ENCODE measurements at places on chromosomes 2 and 18.

DNA sequence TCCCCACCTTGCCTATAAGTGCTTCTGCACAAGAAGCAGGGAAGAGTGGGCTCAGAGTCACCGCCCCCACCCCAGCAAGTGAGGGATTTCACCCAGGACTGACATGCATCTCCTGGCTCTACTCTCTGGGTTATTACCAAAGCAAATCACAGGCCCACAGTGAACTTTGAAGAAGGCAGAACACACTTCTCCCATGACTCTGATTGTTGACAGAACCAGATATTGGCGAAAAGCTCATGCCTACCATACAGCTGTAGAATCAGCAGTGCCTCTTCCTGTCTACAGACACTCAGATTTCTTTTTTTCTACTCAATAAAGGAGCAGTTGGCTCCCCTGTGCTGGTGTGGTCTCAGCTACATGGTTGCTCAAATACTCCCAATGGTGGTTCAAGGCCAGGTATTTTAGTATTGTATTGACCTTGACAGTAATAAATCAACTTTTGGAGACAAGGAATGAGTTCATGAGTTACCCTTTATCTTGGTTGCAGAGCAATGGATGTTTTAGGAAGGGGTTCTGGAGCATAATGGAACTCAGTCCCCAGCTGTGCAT, 512.9 kb upstream of the ID2 start:
- no peak for DNase-seq

- DNase-seq, result peak; percentile 75
These were observed at the start of gene SERPINB8 for GRCh38 chr18:63969942-63970808. SERPINB8 (plus strand) TSS chr18:63970081; CDS start chr18:63978309, 8,228 bp downstream.

GRCh38 chr18:8254654-8255053, 354.6 kb upstream of the RAB12 start:
- no peak for DNase-seq

- no peak for DNase-seq
These were observed 55.2 kb downstream of the METTL4 start for GRCh38 chr18:2515908-2516625.

DNA sequence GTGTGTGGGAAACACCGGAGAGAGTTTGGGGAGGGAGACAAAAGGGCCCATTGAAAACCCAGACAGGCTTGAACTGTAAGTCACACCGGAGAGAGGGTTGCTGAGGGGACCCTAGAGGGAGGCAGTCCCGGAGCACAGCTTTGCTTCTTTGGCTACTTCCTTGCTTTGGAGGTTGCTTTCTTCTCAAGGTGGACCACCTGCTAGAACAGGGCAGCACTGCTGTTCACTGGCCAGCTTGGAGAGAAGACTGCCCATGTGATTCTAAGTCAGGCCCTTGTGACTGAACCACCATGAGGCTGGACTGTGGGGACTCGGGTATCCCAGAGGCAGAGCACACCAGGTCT, 4.4 kb downstream of the ACTG2 start:
- no peak for DNase-seq

DNA sequence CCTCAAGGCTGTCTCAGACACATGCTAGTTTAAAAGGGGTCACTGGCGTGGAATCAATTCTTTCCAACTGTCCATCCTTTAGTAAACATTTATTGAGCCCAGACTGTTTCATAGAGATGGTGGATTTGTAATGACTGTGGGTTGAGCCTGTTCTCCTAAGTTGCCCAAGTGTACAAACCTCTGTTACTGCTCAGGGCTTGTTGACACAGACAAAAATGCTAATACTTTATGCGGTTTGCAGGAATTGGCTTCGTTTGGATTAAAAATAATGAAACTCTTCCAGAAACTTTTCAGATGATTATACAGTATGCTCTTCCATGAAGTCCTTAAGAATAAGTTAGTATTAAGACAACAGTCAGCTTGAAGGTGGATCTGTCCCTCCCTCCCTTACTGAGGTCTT, 83.6 kb upstream of the MGAT5 start:
- no peak for DNase-seq

DNA sequence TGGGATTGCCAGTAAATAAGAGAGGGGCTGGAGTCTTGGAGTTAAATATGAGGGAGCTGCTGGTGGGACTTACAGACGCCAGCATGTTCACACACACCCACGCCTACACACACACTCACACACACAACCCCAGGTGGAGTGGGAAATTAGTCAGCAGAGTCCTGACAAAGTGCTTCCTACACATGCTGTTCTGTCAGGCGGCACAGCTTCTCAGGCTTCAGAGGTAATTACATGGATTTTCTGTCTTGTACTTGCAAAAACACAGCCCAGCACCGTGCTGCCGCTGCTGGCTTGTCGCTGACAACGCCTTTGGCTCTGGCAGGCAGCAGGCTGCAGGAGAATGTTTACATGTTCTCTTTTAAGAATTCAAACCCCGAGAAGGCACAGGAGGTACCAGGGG, 1186.3 kb upstream of the CELF4 start:
- no peak for DNase-seq

GRCh38 chr2:206000776-206001175, 85.2 kb downstream of the INO80D start:
- no peak for DNase-seq

GRCh38 chr2:230944123-230944653, 19.1 kb upstream of the GPR55 start:
- no peak for DNase-seq

DNA sequence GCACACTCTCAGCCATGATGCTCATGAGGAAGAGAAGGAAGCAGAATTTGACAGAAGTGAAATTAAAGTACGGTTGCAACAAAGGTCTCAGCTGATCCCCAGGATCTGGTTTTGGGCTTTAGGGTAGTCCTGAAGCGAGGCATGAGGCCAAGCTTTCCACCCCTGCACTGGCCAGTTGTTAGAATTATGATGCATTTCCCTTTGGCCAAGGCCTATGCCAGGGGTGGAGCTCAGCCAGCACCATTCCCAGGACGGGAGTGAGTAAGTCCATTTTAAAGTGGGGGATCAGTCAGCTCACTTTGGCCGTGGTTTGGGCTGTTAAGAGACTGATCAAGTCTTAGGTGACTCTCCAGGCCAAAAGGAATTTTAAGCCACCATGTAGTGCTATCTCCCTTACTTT, 314.5 kb upstream of the MMADHC start:
- no peak for DNase-seq

GRCh38 chr2:65017335-65017734, 28.1 kb downstream of the SLC1A4 start:
- DNase-seq, result no peak

- no peak for DNase-seq
These were observed 37.3 kb downstream of the INHBB start for GRCh38 chr2:120383191-120383590.

DNA sequence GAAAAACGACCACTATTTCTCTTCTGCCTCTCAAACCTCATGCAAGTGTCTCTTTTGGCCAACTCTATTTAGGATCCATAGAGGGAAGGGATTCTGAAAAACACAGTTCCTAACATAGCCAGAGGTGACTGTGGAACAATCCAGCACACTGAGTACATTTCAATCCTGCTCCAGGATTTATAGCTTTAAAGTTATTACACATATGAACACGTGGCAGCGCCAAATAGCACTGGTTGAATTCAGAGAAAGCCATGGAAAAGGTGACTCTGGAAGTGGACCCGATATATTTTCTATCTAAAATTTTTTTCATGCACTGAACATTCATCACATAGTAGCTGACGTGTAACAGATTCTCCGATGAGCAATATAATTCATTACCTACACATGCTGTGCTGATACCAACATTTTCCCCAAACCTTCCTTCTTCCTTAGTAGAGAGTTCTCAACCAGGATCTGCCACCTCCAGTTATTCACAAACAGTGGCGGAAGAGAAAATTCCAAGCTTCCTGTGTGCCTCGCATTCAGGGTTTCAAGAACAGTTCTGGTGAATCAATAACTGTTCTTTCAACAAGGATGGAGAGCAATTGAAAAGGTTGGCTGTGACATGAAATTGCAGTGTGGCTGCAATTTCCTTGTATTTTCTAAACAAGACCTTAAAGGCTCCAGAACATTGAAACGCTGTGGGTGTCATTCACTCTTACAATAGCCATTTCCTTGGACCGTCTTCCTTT, 25.7 kb upstream of the TTR start:
- DNase-seq, result no peak

- DNase-seq, result no peak
These were observed 2.6 kb downstream of the LIPG start for GRCh38 chr18:49564518-49564834.

- DNase-seq, result no peak
These were observed 169.2 kb downstream of the TRIM43 start for GRCh38 chr2:95760806-95761525.

GRCh38 chr2:170813611-170814532, 2.8 kb upstream of the GAD1 start:
- DNase-seq, result no peak

DNA sequence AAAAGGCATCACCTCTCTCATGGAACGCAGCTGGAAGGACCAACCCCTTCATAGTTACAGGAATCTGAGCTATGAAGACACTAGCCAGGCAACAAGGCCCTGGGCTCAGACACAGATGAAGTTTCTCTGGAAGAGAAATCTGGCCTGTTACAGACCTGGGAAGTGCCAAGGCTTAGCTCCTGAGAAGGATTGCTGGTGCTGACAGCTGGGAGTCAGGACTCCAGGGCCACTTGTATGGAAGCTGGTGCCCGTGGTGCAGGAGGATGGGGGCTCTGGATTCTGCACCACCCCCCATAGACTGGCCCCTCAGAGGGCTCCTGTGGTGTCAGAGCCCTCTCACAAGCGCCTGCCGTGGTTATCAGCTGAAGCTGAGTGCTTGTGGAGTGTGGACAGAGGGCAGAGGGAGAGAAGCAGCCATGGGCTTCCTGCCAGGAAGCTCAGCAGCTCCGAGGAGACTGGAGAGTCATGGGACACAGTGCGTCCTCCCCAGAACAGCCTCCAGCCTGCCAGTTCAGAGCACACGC, 87.3 kb upstream of the LCLAT1 start:
- DNase-seq, result no peak

DNA sequence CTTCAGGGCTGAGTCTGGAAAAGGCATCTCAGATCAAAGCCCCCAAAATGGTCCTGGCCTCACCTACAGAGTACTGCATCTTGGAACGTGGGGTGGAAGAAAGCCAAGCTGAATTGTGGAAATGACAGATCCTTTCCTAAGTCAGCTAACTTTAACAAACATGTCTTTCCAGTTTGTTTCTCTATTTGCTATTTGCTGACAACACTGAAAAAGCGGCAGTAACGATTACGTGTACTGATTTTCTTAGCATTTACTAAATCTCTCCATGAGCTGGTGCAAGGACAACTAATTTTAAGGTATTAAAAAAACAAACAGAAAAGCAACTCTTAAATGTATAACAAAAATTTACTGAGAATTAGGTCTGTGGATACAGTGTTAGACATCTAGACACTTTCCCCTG, 1.1 kb downstream of the HIBCH start:
- DNase-seq, result no peak

- no peak for DNase-seq
These were observed 96.2 kb upstream of the RMP24 start for GRCh38 chr18:35876243-35876642.

GRCh38 chr2:147375073-147375472, 469.8 kb upstream of the ACVR2A start:
- no peak for DNase-seq

DNA sequence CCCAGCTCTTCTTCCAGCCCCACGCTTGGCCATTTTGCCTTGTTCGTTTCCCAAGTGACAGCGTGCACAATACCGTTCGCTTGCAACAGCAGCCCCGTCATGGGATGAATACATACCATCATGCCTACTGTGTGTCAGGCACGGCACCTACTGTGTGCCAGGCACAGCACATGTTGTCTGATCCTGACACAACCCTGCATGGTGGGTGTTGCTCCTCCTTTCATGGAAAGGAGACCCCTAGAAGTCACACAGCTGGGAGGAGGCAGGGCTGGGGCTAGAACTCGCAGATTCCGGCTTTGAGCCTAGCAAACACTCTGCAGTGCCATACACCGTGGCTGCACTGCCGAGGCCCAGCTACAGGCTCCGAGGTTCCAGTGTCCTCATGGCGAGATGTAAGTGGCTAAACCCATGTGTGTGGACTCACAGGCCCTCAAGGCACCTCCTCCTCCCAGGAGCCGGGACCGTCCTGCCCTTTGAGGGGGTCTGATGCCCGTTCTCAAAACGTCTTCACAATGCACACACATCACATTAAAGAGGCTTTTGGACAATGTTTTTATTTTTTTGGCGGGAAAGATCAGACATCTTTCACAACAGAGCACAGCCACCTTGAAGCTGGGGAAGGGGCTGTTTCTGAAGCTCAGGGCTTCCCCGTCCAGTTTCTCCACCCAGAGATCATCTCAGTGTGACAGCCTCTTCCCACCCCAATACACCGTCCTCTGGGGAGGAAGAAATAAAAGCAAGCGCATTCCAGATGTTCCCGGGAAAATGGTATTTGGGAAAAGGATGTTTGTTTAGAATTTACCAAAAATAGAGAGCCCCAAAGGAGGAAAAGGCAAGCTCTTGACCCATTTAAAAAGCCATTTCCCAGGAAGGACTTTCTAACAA, 64.9 kb downstream of the HS1BP3 start:
- no peak for DNase-seq

GRCh38 chr2:48414640-48414979, 115.3 kb upstream of the STON1 start:
- DNase-seq, result no peak

GRCh38 chr2:100416397-100416934, 1.0 kb downstream of the CHST10 start:
- no peak for DNase-seq

DNA sequence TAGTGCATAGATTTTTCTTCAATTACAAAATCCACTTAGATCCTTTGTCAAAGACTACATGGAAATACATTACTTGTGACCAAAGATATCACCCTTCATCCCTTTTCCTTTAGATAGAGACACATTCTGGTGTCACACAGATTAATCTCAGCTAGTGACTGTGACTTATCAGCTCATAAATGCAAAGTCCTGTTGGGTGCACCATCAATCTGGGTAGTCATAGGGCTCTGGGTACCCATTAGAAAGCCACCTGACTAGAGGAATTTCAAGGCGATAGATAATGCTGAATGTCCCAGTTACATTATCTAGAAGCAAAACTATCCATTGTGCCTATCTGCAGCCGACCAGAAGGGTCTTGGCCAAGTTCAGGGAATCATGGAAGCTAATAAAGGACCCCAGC, 2.6 kb upstream of the APOB start:
- no peak for DNase-seq

- no peak for DNase-seq
These were observed 500.6 kb upstream of the MYT1L start for GRCh38 chr2:2831633-2832032.

DNA sequence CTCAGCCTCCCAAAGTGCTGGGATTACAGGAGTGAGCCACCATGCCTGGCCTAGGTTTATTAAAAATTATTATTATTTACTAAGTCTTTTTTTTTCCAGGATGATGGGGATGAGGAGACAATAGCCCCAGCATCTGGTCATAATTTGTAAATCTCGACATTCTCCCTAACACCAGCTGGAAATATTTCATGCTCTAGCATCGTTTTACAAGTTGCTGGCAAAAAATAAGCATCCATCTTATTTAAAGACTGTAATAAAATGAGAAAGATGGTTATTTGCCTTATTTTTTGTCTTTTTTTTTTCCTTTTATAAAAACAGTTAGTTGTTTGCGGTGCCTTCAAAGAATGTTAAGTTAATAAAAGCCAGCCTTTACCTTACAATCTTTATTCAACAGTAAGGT, 56.7 kb downstream of the SF3B1 start:
- DNase-seq, result no peak

- DNase-seq, result no peak
These were observed 323.4 kb upstream of the THUMPD2 start for GRCh38 chr2:40102447-40102846.

Measured in activated effector memory CD4-positive, alpha-beta T cell treated with Interleukin-2 at 50 U/mL for 16 hours (primary cell).